ENCODE measurements at places on chromosomes 16 and 17.

DNA sequence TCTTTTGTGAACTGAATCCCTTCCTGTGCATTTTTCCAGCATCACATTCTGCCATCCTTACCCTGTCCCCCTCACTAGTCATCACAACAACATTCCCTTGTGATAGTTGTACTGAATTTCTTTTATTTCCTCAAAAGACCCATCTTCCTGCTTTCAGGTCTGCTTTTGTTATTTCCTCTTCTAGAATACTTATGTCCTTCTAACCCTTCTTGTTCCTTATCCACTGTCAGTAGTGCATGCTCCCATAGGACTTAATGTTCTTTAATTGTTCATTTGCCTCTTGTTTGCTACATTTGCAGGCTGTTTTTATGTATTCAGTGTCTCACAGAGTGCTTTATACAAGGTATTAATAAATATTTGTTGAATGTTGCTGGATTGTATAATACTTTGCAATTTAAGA is 73.0 kb downstream of the BCAS3 start:
- no peak for DNase-seq

DNA sequence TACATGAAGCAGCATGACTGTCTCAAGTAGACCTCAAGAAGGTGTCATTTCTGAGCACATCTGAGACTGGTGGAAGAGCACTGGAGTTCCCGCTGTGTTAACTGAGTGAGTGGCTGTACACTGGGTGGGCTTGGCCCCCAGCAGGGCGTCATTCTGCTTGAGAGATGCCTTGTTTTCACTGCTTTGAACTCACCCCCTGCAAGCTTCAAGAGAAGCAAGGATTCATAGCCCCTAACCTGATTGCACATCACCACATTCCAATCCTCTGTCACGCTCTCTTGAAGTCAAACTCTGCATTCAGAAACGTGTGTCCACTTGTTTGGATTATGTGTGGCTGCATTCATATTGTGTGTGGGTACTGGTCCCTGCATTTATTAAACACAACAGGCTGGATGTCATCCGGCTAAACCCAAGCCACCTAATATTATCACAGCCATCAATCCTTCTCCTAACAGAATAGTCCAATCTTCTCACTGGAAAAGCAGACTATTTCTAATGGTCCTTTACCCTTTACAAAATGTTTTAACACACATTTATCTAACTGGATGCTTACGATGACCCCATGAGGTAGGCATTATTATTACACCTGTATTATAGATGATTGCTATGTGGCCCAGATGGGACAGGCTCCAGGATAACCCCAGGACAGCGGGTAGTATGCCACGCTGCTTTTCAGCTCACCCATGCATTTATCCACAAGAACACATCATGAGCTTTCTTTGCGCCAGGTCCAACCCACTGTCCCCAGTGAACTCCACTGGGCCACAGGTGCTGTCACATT is 76.3 kb downstream of the USP31 start:
- no peak for DNase-seq

- peak; percentile 69 for DNase-seq
Observed at GRCh38 chr17:57085448-57086068, 512 bp downstream of the AKAP1 start.

- peak; percentile 36 for DNase-seq
Observed at GRCh38 chr17:55413825-55414489, 7.7 kb downstream of the MMD start.

GRCh38 chr17:31418773-31419350 is 27.4 kb downstream of the RAB11FIP4 start:
- DNase-seq = no peak

DNA sequence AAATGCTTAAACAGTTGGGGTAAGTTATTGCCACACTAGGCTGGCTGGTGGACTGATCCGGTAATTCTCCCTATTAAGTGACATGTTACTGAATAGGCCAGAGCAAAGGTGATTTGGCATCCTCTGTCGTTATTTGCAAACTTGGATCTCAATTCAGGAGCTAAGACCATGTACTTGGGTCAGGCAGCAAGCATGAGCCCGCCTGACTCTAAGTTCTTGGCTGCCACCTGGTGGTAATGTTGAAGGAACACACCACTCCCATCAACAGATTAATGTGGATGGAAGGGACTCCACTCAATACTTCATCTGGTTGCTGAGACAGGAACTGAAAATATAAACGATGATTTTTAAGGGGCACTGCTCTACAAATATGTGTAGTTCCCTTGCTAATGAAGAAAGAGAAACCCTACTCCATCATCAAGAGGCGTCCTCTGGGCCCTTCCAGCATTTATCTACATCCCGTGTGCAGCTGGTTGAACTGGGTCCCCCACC is 70.8 kb downstream of the EMP2 start:
- peak; percentile 75 for DNase-seq

DNA sequence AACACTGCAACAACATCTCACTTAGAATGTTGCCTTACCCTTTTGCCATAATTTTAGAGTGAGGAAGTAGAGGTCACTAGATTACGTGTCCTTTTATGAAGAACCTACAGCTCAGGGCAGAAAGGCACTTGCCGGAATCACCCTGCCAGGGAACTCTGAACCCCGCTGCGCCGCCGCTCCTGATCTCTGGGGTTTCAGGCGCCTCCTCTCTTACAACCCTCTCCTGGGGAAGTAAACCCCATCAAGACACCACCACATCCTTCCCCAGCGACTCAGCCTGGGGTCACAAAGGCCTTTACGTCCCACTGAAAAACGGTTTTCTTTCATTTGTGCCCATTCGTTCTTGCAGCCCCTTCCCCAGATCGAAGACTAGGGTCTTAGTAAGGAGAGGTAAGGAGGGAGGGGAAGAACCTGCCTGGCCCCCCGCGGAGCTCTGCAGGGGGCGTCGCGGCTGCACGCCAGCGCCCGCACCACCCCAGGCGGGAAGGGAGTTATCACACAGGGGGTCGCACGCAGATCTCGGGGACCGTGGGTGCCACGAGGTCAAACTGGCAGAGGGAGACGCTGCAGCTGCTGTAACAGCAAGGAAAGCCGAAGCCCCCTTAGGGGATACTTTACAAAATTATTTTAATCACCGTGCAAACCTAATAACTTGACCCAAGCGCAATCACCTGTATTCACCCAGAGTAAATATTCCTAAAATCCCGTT is 1.0 kb upstream of the HLF start:
- DNase-seq = peak; percentile 35

DNA sequence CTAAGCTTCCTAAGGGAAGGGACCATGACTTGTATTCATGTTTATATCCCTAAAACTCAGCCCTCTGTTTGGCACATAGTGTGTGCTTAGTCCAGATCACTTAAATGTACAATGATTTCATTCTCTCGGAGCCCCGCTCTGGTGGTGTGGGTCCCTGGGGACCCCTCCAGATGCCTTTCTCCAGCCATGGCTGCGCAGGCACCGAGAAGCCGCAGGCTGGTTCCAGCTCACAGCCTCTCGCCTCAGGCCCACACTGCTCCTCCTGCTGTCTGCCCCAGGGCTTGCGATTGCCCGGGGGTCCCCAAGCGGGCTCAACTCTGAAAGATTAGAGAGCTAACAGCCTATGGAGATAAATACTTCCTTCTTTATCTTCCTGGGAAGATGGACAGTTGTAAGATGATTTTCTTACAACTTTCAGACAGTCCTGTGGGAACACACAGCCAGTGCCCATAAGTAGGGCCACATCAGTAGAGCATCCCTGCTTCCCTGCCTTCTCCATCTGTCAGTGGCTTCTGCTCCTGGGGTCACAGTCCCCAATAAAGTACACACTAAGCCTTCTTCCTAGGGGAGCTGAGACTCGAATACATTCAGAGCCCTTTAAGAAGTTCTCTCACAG is 66.2 kb downstream of the CENPV start:
- no peak for DNase-seq
